ENCODE measurements at places on chromosomes 1 and 21.

DNA sequence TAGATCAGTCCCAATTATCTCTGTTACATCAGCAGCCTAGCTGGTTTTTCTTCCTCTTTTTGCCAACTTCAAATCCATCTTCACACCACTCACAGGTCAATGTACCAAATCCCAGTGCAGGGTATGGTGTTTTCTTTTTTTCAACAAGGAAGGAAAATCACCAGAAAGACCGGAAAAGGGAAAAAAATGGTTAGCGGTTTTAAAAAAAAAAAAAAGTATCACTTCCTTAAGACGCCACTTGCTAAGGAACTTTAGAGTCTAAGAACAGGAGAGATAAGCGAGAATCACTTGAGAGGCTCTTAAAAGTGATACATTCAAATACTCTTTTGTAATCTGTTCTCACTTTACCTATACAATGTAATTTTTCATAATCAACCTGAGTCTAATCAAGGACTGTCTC, 3.1 kb upstream of the OR10J1 start:
- DNase-seq, result no peak

DNA sequence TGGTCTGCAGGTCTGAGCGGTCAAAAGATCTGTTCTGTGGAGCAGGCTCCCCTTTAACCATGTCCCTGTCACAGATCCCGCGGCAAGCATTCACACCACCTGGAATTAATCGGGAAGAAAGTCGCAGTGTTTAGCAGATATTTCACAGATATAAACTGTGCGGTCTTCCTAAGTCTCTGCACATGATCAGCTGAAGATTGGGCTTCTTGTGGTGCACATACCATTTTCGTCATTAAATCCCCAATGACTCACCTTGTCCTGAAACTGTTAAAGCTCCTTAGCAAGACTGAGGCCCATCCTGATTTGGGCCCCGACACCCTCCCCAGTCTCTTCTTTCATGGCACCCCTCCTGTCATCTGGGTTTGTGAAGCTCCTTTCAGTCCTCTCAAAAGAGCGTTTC, 158.8 kb downstream of the KIF26B start:
- no peak for DNase-seq

GRCh38 chr1:77014073-77014788, 147.0 kb downstream of the ST6GALNAC5 start:
- DNase-seq, result no peak

DNA sequence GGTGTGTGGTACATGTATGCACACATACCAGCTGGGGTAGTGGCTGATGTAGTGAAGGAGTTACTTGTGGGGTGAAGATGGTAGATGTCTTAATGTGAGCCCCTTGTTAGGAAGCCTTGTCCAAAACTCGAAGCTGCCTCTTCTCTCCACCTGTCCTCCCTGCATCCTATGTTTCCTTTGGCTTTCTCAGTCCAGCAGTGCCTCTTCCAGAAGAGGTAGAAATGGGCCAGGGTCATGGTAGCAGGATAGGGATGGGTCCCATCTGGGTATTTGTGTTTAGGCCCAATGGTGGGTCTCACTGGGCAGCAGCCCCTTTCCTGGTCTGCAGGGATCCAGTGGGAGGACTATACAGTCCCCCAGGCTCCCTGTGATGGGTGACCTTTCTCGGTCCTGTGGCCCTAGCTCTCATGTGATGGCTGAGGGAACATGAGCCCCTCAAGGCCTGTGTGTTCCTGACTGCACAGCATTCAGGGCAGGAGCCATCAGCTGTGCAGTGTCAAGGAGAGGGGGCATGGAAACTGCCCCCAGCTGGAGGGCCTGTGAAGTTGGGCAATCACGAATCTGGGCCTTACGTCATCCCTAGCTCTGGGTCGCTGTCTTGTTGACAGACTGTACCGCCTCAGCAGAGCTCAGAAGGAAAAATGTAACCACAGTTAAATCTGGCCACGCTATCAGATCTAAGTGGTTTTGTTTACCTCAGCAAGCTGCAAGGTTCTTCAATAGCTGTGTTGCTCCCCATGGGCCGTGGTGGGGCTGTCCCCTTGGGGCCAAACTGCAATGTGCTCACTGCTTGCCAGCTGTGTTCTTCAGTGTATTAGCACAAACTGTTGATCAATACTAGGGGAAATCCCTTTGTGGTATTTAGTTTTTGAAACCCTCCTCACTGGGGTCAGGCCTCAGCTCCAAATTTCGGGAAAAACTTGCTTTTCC, 82.7 kb downstream of the NOS1AP start:
- DNase-seq, result no peak

GRCh38 chr1:87329051-87329525, 408 bp downstream of the LMO4 start:
- DNase-seq, result peak; percentile 16

DNA sequence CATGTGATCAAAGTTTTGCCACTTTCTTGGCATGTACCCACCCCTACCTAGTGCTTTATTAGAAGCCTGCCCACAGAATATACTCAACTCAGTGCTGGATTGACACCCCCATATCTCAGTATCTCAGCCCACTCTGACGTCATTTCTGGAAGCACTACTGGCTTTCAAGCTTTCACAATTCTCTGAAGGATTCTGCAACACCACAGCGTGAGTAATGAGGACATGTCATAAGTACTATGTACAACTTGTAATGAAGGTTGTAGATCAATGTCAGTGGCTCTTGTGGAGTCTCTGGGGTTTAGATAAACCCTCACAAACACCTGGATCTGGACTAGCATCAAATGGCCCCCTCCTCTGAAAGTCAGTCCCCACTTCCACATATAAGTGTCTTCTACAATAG, 57.2 kb downstream of the TNFSF4 start:
- DNase-seq, result no peak

DNA sequence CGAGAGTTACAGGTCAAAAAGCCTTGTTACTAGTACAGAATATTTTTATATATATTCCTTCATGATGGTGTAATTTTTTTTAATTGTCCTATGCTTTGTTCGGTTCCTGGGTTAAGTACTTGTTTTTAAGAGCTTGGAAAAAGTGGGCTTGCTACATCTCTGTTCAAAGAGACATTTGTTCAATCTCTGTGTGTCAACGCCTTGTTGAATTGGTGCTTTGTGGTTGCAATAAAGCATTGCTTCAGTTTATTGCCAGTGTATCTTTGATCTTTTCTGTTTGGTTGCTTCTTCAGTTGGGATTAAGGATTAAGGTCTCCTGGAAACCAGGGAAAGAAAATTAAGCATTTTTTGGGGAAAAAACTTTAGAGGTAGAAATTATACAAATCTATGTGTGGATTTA, 47.7 kb upstream of the DNASE2B start:
- no peak for DNase-seq

GRCh38 chr1:232942413-232943294, 7.8 kb upstream of the NTPCR start:
- DNase-seq, result no peak

DNA sequence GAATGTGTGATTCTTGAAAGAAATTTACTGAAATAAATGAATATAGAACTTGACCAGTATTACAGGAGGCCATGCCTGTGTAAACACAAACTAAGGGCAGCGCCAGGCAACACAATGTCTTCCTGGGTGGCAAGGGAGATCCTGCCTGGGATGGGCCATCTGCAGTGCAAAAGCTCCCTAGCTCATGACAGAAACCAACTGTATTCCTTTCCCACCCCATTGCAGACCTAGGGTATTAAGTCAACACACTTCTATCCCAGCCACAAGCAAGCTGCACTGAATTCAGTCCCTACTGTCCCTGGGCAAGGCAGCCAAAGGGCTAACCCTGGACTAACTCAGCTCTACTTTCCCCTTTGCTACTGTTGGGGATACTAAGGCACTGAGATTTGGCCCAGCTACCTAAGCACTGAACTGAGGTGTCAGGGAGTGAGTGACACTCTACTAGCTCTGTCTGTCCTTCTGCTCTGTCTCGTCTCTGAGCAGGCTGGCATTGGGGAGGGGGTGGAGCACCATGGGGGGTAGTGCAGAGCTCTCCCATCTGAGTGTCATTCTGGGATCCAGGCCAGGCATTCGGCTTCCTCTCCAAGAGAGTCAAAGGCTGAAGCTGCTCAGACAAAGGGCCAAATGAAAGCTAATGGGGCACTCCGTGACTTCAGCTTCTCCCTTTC, 2.5 kb downstream of the INKA2 start:
- no peak for DNase-seq

DNA sequence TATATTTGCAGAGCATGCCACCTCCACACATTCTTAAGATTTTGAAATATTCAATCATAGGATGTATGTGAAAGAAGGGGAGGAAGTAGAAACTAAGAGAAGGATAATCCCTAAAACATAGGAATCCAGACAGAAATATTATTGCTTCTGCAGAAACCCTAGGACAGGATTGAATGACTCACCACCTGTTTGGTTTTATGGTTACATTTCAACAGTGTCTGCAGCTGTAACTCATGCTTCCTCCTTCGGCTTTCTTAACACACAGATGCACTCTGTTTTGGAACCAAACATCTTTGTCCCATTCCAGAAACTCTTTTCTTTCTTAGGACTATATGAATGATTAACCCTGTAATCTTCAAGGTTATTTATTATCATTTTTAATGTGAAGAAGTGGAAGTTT, 20.7 kb downstream of the RGS7 start:
- no peak for DNase-seq

GRCh38 chr1:150150133-150151021, 661 bp downstream of the PLEKHO1 start:
- DNase-seq, result peak; percentile 15

- no peak for DNase-seq
Measured at GRCh38 chr1:22636353-22636752, at the start of gene C1QA. Gene C1QA, plus strand, starts transcription at chr1:22636628. Its CDS starts 989 bp downstream, at chr1:22637617.

- no peak for DNase-seq
Measured at GRCh38 chr1:29126198-29126597, 2.5 kb upstream of the TMEM200B start.

GRCh38 chr1:52670604-52671003, 27.5 kb downstream of the COA7 start:
- DNase-seq, result no peak

DNA sequence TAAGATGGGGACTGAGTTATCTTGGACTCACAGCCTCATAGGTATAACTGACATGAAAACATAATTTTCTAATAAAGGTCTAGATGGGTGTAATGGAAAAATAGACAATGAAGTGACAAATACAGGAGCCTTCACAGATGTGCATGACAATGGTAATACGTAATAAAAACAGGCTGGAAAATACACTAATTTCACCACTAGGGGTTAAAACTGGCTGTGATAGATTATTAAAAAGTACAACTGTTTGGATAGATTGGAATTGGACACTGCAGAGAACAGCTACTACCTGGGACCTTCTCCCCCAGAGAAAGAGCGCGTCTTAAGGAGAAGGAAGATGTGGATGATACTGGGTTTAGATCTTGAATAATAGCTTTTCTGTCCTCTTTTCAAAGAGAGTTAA, 9.8 kb downstream of the KAZN start:
- no peak for DNase-seq

DNA sequence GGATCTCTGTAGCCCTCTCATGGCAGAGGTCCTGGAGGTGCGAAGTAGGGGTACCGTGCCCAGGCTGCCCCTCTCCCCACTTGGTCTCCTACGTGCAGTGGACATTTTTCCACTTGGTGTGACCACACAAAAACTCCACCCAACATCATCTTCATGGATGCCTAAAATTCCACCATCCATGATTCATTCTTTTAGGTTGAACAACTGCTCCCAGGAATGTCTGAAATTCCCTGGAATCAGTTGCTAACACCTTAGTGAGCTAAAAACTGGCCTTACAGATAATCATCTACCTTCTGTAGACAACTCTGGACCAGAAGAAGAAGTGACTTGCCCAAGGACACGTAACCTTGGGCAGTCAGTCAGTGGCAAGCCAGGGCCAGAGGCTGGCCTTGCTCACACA, 32.1 kb upstream of the CLIC4 start:
- no peak for DNase-seq

GRCh38 chr1:165893507-165893906, 66.1 kb downstream of the UCK2 start:
- DNase-seq, result no peak

DNA sequence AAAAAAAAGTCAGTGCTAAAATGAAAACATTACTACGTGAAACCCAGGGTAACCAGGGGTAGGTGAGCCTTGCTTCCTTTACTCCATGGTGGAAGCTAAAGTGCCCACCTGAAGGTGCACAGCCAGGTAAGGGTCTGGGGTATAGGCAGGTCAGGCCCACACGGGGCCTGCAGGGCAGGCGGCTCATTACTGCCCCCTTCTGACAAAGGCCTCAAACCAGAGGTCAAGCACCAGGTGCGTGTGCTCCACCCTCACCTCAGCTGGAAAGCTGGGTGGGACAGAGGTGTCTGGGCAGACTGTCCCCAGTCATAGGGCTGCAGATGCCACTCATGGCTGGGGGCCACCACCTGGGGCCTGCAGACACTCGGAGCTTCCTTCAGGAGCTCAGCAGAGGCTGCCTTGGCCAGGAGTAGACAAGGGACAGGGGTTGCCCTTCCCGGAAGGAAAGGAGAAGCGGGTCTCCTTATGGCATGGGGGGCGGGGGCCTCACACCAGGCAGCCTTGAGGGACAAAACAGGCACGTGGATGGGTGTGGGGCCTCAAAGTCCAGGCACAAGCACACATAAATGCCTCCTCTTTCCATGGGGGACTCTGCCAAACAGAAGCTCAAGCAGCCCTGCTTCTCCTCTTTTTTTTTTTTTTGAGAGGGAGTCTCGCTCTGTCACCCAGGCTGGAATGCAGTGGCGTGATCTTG, 36.2 kb downstream of the ACOT7 start:
- no peak for DNase-seq

DNA sequence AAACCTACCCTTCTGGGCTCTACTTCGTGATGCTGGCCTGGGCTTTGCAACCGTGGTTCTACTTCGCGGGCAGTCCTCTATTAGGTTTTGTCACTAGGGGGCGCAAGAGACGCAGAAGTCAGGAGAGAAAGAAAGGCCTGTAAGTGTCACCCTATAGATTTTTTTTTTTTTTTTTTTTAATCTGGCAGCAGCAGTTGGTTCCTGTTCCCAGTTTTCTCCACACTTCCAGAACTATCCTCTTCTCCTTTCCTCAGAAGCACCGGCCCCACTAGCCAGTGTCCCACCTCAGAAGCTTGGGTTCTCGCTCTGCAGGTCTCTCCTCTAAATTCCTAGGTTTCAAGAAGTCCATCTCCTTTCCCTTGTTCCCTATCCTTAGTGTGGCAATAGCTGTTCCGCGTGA, 9.1 kb upstream of the LCE2D start:
- DNase-seq, result no peak

GRCh38 chr1:16151196-16151994, 4.5 kb downstream of the EPHA2 start:
- DNase-seq, result no peak

DNA sequence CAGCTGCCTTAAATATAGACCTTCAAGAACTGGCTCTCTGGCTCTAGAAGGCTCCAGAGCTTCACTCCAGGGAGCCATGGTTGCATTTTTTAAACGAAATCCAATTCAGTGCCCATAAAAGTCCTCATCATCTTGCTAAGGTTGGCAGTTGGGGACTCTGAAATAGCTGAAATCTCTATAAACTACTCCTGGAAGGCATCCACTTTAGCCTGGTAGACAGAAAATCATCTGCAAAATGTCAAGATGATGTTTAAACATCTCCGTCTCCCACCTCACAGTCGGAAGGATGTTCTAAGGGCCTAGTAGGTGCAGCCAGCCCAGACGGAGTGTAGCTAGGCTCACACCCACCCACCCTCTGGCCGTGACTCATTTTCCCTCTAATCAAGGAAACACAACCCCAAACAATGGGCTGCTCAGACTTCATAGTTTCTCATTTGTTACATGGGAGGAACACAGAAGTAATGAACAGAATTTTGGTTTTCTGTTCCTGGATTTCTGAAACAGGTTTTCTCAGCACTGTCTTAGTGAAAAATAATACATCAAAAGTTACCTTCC, 235.4 kb upstream of the KAZN start:
- DNase-seq, result no peak

GRCh38 chr1:214076708-214077065, 88.9 kb downstream of the PROX1 start:
- no peak for DNase-seq
